Fibroblast of mammary gland (primary cell): ENCODE measurements at places on chromosomes 5 and 9.
A peak's percentile ranks its signal among the peaks of the same experiment; 100 is the strongest.

- no peak for DNase-seq
Observed at GRCh38 chr5:58201922-58202648, 257.8 kb downstream of the PLK2 start.

- DNase-seq, result peak; percentile 14
Observed at GRCh38 chr5:83924891-83925290, 204.2 kb upstream of the HAPLN1 start.

- DNase-seq, result no peak
Observed at GRCh38 chr9:130196643-130197042, 24.4 kb downstream of the NCS1 start.

DNA sequence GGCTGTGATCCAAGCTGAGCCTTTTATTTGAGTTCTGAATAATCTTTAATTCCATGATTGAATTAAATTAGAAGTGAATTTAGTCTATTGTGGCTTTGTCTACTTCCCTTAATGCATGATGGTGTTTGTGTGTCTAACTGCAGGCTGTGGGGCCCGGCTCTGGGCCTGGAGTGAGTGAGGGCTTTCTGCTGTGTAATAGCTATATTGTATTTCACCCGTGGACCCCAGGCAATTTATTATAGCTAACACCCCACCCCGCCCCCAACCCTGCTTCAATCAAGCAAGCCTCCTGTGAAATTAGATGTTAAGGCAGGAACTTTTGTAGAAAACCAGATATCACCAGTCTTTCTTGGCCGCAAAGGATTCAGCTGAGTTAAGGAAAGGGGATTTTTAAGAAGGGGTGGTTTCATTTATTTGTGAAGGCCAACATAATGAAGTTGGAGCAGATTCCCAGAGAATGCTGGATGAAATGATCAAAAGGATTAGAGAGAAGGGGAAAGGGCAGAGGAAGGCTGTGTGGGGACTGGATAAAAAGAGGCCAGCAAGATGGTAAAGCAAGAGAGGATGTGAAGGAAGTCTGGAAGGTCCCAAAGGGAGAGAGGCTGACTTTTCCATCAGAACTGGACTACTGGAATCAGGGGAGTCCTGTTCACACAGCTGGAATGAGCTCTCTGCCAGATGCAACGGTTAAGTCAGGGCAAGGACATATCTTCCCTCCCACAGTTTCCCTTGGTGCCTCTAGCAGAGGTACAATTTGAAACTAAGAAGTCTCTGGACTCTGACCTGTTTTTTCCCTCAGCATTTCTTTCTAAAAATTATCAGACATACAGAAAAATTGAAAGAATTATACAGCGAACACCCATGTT is 125.3 kb upstream of the SAP30L start:
- DNase-seq, result peak; percentile 65

DNA sequence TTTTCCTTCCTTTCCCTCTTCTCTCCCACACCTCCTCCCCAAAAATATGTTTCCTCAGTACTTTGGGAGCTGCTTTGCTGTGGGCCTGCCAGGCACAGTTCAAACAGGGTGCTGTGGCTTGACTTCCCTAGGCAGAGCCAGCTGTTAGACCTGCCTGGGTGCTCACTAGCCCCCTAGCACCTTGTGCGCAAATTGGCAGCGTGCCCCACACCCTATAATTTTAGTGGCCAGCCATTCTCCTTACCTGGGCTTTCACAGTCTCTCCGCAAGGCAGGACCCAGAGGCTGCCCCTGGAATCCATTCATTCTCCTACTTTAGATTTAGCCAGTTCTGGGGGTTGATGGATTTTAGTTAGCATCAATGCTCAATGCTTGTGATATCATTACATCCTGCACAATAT is 72.3 kb downstream of the ANGPTL2 start:
- no peak for DNase-seq

DNA sequence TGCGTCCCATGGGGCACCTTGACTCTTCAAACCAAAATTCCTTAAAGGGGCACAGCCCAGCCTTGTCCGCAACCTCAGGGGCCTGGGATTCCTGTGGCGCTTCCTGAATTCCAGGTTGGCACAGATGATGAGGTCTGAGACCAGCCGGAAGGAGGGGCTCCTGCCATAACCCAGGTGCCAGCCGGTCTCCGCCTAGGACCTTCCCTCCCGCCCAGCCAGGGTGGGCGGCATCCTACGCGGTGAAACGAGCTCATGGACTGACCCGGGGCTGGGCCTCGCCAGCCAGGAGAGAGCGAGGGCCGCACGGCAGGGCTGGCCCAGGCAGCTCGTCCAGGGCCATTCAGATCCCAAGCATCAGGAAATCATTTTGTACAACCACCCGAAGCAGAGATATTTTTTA is 23.0 kb downstream of the AMBP start:
- no peak for DNase-seq

GRCh38 chr5:138068742-138069600 is 14.9 kb upstream of the WNT8A start:
- peak; percentile 77 for DNase-seq

GRCh38 chr9:4152876-4153275 is 147.0 kb downstream of the GLIS3 start:
- no peak for DNase-seq
